T-helper 2 cell (primary cell): ENCODE measurements at places on chromosomes 12 and 14.

GRCh38 chr12:32124637-32125036 lies 18.0 kb downstream of the BICD1 start:
- no peak for DNase-seq

- no peak for DNase-seq
Measured at GRCh38 chr14:61927060-61927459, 164.8 kb downstream of the SNAPC1 start.

DNA sequence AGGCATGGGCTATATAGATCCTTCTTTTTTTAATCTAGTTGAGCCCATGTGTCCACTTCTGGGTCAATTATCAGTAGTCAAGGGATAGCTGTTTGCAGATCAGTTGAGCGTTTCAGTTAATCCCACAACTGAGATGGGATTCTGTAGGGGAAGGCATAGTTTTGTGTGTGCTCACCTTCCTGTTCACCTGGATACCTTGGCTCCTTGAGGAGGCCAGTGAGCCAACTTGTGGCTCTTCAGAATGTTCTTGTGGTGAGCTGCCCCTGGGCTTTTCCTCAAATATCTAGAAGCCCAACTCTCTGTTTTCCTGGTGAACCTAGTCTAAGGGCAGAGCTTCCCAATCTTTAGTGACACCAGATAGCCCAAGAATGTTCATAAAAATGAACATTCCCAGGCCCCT lies 302.9 kb upstream of the TBX3 start:
- DNase-seq, result no peak

DNA sequence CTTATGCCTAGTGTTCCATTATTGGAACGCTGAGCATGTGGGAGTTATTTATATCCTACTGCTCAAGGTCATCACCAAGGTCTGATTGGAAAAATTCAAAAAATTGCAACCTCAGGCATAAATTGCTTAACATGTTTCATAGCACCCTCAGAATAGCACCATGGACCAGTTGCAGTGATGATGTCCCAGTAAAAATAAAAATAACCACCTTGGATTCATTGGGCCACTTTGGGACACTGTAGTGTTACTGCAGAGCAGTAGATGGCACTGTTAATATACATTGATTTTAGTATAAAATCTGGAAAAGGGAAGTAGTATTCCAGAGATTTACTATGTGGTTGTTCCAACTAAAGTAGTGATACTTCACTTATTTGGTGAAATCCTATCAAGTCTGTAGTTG lies 31.0 kb upstream of the PTCSC3 start:
- no peak for DNase-seq

GRCh38 chr12:30754383-30754749 lies 385 bp downstream of the CAPRIN2 start:
- no peak for DNase-seq
